ENCODE measurements at places on chromosomes 12 and 14.
A peak's percentile ranks its signal among the peaks of the same experiment; 100 is the strongest.

GRCh38 chr12:131098178-131098981 lies 144.7 kb downstream of the ADGRD1 start:
- no peak for DNase-seq

DNA sequence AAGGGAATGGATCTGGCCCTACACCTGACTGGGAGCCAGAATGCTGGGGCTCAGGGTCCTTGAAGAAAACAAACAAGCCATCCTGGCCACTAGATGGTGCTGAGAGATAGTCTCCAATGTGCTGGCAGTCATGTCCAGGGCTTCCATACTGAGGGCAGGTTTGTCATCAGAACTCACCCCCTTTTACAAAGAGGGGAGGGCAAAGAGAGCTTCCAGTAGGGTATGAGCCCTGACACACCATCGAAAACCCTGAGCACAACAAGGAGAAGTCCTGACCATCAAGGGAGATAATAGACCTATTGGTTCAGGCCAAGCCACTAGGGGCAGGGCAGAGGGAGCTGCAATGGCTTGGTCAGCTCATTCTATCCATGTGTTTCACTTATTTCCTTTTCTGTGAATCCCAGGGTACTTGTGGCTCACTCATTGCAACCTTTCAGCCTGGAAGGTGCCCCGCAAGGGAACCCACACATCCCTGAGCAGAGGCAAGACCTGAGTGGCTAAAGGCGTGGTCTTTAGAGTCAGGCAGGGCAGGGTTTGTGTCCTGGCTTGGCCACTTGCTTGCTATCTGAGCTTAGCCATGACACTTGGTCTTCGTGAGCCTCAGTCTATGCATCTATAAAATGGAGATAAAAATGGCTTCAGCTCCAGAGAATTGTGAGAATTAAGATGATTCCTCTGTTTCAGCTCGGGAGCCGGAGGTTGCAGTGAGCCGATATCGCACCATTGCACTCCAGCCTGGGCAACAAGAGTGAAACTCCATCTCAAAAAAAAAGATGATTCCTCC lies 6.2 kb upstream of the PLEKHH1 start:
- DNase-seq = peak; percentile 80

DNA sequence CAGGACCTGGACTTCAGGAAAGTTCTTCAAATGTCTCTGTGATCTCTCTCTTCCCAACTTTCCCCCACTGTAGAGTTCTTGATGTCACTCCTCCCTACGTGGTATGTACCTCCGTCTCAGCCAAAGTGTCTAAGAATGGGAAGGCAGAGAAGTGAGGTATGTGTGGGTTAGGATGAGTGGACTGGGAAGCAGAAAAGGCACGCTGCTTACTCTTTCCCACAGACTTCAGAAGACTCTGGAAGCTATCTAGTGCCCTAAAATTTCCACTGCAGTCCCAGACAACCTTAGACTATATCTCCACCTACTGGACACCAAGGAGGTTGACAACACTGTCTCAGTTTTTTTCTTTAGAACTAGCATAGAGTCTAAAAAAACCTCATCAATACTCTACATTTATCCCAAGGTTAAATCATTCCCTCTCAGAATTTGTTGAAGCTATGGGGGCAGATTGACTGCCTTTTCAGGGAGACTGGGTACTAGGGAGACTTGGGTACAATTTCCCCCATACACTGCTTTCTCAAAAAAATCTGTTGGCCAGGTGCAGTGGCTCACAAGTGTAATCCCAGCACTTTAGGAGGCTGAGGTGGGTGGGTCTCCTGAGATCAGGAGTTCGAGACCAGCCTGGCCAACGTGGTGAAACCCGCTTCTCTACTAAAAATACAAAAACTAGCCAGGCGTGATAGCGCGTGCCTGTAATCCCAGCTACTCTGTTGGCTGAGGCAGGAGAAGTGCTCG lies 20.6 kb upstream of the ITGA5 start:
- no peak for DNase-seq

GRCh38 chr12:132456944-132457495 lies 32.9 kb upstream of the FBRSL1 start:
- no peak for DNase-seq

DNA sequence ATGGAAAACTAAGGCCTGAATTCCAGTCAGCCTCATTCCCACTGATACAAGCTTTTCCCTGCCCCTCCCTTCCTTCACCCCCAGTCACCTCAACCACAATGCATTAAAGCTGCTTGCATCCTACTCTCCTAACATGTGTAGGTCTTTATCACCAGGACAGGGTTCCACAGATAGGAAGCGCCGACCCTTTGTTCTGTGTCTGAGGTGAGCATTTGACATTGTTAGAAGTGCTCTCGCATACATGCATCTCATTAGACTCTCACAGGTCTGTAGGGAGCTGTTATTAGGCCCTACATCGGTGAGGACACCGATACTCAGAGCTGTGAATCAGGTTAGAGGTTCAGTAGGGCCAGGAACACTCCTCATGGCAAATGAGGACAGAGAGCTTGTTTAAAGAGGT lies 13.2 kb upstream of the EDDM3A start:
- DNase-seq = peak; percentile 5

GRCh38 chr12:11651785-11652184 lies 2.3 kb downstream of the ETV6 start:
- no peak for DNase-seq

DNA sequence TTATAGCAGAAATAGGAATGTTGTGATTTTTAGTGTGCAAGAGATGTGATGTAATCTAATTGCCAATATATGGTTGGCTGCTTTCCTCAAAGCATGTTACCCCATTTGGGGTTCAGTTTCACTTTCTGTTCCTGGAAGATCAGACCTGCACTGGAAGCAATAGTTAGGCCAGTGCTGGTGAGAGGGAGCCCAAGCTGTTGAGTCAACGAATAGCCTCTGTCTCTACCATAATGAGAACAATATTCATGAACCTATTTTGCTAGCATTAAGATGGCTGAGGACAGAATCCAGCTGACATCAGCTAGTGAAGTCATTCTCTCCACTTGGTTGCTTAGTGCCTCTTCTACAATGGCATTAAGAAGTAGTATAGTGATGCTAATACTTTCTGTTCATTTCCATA lies 379.9 kb upstream of the DCN start:
- DNase-seq = no peak

DNA sequence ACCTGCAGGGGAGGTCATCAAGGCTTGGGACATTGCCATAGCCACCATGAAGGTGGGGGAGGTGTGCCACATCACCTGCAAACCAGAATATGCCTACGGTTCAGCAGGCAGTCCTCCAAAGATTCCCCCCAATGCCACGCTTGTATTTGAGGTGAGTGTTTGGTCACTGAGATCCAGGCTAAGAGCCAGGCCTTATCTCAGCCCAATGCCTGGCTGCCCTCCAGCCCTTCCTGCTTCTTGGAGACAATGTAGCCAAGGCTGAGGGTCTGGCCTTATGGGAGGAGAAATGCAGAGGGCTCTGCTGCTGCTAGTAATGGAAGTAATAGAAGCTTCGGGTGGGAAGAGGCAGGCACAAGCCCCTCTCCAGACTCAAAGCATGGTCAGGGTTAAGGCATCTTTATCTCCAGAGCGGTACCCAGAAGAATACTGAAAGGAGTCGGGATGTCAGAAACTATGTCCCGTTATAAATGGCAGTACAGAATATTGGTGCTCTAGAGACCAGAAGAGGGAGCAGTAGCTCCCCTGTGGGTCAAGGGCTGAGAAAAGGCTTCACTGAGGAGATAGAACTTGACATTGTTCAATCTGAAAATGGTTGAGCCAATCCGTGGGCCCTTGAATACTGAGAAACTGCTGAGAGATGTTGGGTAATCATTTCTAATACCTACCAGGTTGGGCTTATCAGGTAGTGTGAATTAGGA lies 3.1 kb downstream of the FKBP4 start:
- DNase-seq = no peak

DNA sequence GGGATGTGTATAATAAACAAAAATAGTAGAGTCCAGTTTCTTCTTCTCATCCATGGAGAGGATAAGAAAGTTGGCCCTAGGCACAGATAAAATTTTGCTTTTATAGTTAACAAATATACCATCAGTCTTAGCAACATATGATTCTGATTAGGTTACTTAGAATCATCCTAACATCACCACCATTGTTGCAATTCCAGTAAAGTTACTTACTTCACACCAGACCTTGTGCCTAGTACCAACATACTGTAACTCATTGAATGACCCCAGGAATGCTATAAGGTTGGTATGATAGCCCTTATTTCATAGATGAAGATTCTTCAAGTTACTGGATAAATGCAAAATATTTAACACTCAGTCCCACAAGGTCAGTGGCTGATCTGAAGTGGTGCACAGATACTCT lies 183.8 kb upstream of the ATP2B1 start:
- DNase-seq = no peak

DNA sequence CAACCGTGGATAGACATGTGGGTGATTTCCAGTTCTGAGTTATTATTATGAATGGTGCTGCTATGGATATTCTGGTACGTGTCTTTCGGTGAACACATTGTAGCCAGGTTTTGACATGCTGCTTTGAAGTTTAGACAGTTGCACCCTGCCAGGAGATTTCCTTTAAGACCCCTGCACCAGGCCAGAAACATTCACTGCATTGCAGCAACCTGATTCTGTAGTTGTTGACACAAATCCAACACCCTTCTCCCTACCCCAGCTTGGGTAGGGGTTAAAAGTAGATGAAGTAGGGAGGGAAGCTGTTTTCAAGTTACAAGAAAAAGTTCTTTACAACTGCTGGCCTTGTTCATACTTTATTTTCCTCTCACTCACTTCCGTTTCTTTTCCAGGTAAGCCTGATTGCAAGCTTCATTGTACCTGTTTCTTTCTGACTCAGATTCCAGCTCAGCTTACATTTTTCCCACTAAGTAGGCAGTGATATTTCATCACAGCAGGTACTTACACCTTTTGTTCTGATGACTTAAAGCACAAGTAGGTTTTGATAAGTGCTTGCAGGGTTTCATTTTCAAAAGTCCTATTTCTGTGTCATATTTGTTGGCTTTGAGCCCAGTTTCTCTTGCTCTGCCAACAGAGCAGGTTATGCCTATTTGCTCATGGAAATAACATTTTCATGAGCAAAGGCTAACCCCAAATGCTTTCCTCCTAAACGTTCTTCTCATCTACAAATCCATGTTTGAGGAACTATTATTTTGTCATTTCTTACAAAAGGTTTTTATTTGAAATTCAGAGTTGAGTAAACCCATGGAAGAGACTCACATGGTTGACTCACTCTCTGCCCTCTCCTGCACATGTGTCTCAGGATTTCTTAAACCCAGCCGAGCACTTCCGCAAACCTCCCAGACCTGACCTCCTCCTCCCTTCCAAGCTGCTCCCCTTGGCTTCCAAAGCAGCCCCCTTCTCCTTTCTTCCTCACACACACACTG lies 12.1 kb upstream of the LTA4H start:
- DNase-seq = no peak

DNA sequence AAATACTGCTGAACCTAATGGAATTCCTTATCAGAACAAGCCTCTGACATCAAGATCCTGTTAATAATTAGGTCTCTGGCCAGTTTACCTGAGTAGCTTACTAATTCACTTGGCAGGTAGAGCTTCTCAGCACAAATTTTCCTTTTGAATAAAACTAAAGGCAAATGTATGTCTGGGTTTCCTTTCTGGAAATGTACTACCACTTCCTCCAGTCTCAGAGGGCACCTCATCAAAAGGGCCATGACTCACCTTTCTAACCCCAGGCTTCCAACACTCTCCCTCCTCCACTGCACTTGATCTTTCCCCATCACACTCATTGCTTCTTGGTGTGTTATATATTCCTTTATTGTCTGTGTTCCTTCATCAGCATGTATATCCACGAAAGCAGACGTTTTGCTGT lies 90.5 kb downstream of the SLC2A13 start:
- no peak for DNase-seq

GRCh38 chr12:132116709-132117557 lies 27.2 kb downstream of the DDX51 start:
- DNase-seq = no peak

DNA sequence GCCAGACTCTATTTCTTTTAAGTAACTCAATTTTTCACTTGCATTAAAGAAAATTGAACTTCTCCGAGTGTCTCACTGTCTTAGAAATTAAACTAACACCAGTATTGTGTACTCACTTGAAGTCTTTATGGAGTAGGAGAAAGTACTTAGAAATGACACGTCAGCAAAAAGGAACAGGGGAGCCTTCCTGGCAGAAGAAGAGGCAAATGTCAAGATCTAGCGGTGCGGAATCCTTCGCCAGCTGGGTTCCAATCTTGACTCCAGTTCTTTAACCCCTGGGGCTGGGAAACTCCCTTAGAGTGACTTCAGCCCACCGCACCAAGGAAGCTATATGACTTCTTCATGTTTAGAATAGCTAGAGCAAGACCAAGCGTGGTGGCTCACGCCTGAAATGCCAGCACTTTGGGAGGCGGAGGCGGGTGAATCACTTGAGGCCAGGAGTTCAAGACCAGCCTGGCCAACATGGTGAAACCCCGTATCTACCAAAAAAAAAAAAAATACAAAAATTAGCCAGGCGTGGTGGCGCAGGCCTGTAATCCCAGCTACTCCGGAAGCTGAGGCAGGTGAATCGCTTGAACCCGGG lies 34.4 kb downstream of the WBP11 start:
- no peak for DNase-seq

DNA sequence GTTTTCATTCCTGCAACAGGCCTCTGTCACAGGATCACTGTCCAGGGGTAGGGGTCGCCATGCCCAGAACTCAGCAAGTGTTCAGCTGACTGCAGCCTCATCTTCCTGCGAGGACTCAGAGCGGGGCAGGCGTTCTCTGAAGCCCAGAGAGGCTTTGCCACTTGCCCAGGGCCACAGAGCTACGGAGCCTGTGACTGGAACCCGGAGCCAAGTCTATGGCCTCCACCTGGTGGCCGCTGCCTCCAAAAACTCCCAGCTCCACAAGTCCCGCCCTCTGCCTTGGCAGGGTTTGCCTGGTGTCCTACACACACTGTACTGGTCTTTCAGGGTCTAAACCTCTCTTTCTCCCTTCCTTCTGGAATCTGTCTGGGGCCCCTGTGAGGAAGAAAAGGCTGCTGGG lies 8.7 kb upstream of the PPP1R13B start:
- DNase-seq = no peak

GRCh38 chr14:25048170-25049016 lies 1.6 kb downstream of the STXBP6 start:
- DNase-seq = no peak

DNA sequence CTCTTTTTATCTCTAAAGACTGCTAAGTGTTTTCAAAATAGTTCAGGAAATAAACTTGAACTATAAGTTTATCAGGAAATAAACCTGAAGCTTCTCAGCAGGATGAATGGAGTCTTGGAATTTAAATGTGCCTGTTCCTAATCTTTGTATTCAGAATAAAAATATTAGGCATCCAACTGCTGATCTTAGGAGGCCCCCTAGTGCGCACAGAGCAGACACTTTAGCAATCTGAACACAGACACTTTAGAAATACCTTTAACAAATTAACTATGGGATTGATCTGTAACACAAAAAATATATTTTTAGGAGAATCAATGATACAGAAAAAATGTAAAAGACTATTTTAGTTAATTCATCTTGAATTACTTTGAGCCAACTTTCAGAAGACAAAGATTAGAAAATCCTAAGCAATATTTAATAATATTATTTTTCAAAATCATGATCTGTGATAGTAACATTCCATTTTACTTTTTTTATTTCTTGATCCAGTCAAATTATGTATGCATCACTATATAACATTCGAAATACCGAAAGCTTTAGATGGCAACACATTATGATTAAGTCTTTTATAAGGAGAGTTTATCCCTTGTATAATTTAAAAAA lies 80.9 kb downstream of the SLC41A2 start:
- DNase-seq = no peak

Measured in iPS DF 19.7 (cell line).